CD8-positive, alpha-beta memory T cell (primary cell): ENCODE measurements at places on chromosomes 5 and 9. TPM values are rescaled to one million over a fixed set of nuclear protein-coding genes. Genes with fewer than 3 reads are reported as not detected.

DAB2IP gene
- polyA plus RNA-seq = 0.41 TPM

GRCh38 chr5:68033961-68034571 lies 181.5 kb upstream of the PIK3R1 start:
- H3K36me3 ChIP-seq = no peaks in the 10 kb centered on the region
- no peak for DNase-seq
- no peaks in the 10 kb centered on the region for H3K4me1 ChIP-seq
- no peaks in the 10 kb centered on the region for H3K27me3 ChIP-seq

DNA sequence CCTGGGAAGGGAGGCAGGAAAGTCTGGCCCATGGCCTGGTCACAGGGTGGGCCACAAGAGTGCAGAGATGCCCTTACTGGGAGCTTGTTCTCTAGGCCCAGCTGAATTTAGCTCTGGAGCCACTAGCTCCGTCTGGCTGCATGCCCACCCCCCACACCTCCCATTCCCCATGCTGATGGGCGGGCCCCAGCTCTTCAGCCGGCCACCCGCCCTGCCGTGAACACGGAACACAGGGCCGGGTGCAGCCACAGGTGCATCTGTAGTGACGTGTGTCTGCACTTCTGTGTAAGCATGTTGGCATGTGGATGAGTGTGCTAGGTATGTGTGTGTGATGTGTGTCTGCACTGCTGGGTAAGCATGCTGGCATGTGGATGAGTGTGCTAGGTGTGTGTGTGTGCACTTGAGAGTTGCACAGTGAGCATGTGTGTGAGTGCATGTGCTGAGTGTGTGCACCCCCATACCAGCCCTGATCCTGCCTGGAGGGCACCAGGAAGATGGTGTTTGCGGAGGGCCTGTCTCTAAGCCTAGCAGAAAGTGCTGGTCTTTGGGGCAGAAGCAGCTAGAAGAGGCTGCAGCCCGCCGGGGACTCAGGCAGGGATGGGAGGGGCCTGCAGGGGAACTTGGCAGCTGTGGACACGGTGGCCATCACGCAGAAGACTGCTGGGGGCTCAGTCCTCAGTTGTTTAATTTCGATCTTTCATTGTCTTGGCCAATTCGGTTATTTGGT lies 136.4 kb downstream of the CACNA1B start:
- no peak overlapping the region for H3K27ac ChIP-seq
- no peak for DNase-seq
- no peaks in the 10 kb centered on the region for H3K27me3 ChIP-seq

DNA sequence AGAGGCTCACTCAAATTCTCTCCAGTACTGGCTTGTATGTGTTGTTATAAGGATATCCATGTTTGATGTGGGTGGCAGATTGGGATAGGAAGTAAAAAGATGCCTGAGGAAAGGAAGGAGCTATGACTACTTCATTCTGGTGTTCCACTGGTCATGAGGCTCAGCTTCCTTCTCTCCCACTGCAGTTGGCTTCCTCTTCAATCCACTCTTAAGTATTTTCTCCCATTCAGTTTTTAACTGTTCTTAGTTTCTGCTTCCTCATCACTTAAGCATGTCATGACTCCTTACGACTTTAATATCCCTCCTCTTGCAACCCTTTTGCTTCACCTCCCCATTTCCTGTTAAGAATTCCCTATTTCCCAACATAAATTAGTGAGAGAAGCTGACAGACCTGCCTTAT lies 81.1 kb downstream of the PJA2 start:
- no peaks in the 10 kb centered on the region for H3K36me3 ChIP-seq
- no peak for DNase-seq
- H3K27ac ChIP-seq = no peak overlapping the region
- no peak overlapping the region for H3K4me3 ChIP-seq
- no peaks in the 10 kb centered on the region for H3K27me3 ChIP-seq

DNA sequence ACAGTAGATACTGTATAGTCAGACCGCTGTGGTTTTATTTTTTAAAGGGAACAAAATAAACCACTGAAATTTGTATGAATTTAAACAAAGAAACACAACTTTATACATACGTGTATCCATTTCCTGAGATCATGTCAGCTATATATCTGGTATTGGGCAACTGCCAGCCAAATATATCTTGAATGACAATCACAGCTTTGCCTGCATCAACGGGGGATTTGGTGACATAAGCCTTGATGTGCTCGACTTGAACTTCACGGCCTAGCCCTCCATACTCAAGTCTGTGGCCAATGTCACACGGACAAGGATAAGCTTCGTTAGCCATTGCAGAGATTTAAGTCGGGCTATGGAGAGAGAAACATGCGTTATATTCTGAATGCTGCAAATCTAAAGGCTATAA lies 17.3 kb downstream of the CMBL start:
- no peaks in the 10 kb centered on the region for H3K4me1 ChIP-seq
- no peak overlapping the region for H3K27ac ChIP-seq
- H3K36me3 ChIP-seq = no peaks in the 10 kb centered on the region
- H3K4me3 ChIP-seq = no peak overlapping the region
- DNase-seq = no peak
- no peaks in the 10 kb centered on the region for H3K27me3 ChIP-seq

DNA sequence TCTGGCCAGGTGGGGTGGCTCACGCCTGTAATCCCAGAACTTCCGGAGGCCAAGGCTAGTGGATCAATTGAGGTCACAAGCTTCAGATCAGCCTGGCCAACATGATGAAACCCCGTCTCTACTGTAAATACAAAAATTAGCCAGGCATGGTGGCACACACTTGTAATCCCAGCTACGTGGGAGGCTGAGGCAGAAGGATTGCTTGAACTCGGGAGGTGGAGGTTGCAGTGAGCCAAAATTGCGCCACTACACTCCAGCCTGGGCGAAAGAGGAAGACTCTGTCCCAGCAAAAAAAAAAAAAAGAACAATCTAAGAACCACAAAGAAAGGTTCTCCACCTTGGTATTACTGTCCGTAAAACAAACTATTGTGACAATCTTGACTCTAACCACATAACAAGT lies 9.7 kb downstream of the MYO10 start:
- H3K27ac ChIP-seq = no peak overlapping the region
- no peaks in the 10 kb centered on the region for H3K27me3 ChIP-seq
- H3K4me1 ChIP-seq = no peaks in the 10 kb centered on the region
- no peak overlapping the region for H3K4me3 ChIP-seq
- DNase-seq = no peak

- peaks cover 13% of the 10 kb centered on the region for H3K4me1 ChIP-seq
- DNase-seq = no peak
- no peak overlapping the region for H3K4me3 ChIP-seq
Measured at GRCh38 chr9:125652233-125652594, 54.8 kb downstream of the MAPKAP1 start.

CAPSL gene
- polyA plus RNA-seq = not detected

GRCh38 chr5:167554564-167555290 lies 736.7 kb upstream of the WWC1 start:
- DNase-seq = no peak
- no peak overlapping the region for H3K27ac ChIP-seq
- H3K27me3 ChIP-seq = no peaks in the 10 kb centered on the region

ESM1 gene
- polyA plus RNA-seq = 1.7 TPM

DNA sequence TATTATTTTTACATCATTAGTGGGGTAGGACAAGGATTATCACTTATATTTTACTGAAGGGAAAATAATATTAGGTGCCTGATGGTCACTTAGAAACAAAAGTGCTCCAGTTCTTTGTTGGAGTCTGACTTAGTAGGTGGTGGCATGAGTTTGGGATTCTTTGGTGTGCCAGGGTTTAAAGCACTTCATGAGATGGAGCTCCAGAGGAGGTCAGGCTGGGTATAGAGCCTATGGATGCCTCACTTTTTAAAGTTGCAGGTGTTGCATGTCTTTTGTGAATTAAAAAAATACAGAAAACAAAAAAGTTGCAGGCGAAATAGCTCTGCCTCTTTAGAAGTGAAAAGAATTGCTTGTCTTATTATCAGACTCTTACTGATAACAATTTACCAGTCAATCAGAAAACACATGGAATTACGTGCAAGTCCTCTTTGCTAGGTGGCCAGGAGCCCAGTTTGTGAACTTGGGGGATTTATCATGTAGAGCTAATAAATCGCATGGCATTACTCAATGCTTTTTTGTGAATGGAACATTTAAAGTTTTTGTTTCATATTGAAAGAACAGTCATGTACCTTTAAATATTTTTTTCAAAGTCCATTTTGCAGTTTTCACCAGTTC lies 1.6 kb downstream of the ITK start:
- H3K27me3 ChIP-seq = no peaks in the 10 kb centered on the region
- H3K36me3 ChIP-seq = peaks cover 25% of the 10 kb centered on the region
- H3K4me3 ChIP-seq = peak overlapping the region; percentile 84
- no peak for DNase-seq
- H3K27ac ChIP-seq = peak overlapping the region; percentile 79

GRCh38 chr9:72443855-72444254 lies 77.6 kb upstream of the TMC1 start:
- no peak overlapping the region for H3K4me3 ChIP-seq
- no peaks in the 10 kb centered on the region for H3K36me3 ChIP-seq
- H3K27me3 ChIP-seq = no peaks in the 10 kb centered on the region
- DNase-seq = peak; percentile 44
- H3K27ac ChIP-seq = no peak overlapping the region

- no peak for DNase-seq
- H3K4me1 ChIP-seq = peaks cover 68% of the 10 kb centered on the region
- peak overlapping the region; percentile 70 for H3K27ac ChIP-seq
- H3K4me3 ChIP-seq = peak overlapping the region; percentile 97
- H3K36me3 ChIP-seq = peaks cover 6% of the 10 kb centered on the region
- H3K27me3 ChIP-seq = no peaks in the 10 kb centered on the region
Measured at GRCh38 chr9:35729700-35730485, 2.1 kb downstream of the TLN1 start.

PCDHGB2 gene
- polyA plus RNA-seq = 0.09 TPM

DNA sequence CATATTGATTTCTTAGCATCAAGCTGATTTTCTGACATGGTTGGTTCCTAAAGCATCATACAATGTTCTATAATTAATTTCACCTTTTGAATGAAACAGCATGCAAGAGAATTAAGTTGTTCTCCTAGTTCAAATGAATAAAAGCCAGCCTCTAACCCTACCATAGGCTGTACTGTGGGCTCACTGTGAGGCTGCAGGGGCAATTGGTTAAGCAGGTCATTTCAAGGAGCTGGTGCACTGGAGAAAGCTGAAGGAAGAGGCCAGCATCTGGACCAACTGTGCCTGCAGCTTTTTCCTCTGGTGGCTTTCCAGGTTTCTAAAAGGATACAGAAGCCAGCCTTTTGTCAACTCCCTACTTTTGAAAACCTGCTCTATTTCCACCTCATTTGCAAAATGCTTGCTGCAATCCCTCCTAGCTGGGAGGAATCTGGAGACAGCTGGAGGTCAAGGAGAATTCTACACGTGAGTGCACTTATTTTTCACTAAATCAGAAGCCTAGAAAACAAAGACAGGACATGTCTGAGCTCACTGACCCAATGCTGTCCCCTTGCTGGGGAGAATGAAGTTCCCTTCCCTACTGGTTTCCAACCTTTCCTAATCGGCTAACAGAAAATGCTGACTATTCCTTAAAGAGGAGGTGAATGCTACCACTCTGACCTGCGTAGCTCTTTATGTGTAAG lies 158.9 kb downstream of the APBA1 start:
- H3K27ac ChIP-seq = no peak overlapping the region
- H3K4me3 ChIP-seq = no peak overlapping the region
- H3K36me3 ChIP-seq = no peaks in the 10 kb centered on the region
- H3K27me3 ChIP-seq = no peaks in the 10 kb centered on the region

CYLC2 gene
- not detected for polyA plus RNA-seq

KLHL3 gene
- 3.4 TPM for polyA plus RNA-seq

GRCh38 chr5:138736293-138736692 lies 16.9 kb upstream of the CTNNA1 start:
- DNase-seq = no peak
- H3K27ac ChIP-seq = no peak overlapping the region
- H3K36me3 ChIP-seq = no peaks in the 10 kb centered on the region
- H3K4me1 ChIP-seq = no peaks in the 10 kb centered on the region
- H3K27me3 ChIP-seq = no peaks in the 10 kb centered on the region

DNA sequence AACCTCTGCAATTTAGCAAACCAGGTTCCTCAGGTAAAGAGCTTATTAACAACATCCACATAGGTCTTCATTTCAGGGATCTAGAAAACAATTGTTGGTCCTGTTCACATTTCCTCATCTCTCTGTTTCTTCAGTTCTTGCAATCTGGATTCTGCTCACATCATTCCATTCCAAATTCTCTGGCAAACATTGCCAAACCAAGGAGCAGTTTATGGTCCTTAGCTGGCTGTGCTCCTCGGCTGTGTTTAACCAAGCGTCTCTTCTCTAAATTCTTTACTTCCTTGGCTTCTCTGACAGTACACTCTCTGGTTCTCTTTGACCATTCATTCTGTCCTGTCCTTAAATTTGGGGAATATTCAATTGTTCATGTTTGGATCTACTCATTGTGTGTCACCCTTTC lies 65.8 kb upstream of the RANBP3L start:
- H3K36me3 ChIP-seq = no peaks in the 10 kb centered on the region
- H3K4me1 ChIP-seq = no peaks in the 10 kb centered on the region
- H3K27ac ChIP-seq = no peak overlapping the region
- H3K27me3 ChIP-seq = no peaks in the 10 kb centered on the region

SPINK5 gene
- polyA plus RNA-seq = not detected

PCDH12 gene
- polyA plus RNA-seq = 0.07 TPM

- H3K4me1 ChIP-seq = no peaks in the 10 kb centered on the region
- no peak overlapping the region for H3K27ac ChIP-seq
- H3K36me3 ChIP-seq = peaks cover 19% of the 10 kb centered on the region
- H3K27me3 ChIP-seq = no peaks in the 10 kb centered on the region
- H3K4me3 ChIP-seq = no peak overlapping the region
Measured at GRCh38 chr5:137935190-137935589, 45.9 kb downstream of the PKD2L2 start.

GRCh38 chr9:87657893-87658292 lies 68.0 kb upstream of the CTSL start:
- H3K36me3 ChIP-seq = no peaks in the 10 kb centered on the region
- DNase-seq = no peak
- H3K27ac ChIP-seq = no peak overlapping the region
- H3K4me1 ChIP-seq = no peaks in the 10 kb centered on the region
- no peak overlapping the region for H3K4me3 ChIP-seq
- no peaks in the 10 kb centered on the region for H3K27me3 ChIP-seq

PSIP1 gene
- polyA plus RNA-seq = 129 TPM

DNA sequence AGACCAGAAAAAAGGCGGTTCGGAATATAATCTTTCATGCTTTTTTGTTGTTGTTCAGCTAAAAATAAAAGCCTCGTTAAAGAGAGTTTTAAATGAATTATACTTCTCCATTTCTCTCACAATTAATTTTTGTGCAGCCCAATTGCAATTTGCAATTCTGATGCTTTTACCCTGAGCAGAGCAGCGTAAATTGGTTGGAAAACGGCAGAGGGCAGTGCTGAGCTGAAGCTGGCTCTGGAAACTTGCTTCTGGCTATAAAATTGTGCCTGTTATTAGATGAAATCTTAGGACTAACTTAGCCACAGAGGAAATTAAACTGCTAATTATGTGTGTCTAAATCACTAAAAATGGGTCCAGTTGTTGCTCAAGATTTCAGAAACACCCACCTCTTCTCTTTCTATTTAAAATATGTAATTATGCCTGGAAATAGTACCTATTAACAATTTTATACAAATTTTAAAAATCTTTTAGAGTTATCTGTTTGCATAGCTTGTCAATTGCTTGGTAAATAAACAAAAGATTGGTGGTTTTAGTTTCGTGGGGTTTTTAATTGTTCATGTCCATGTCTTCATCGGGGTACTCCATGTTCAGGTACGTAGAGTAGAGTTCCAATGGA lies 441.8 kb upstream of the TLE4 start:
- no peak for DNase-seq
- no peaks in the 10 kb centered on the region for H3K4me1 ChIP-seq
